Stimulated activated CD4-positive, alpha-beta T cell treated with anti-CD3 and anti-CD28 coated beads, Interleukin-15, amount 100 ng/mL, for 1 hour (primary cell): ENCODE measurements at places on chromosomes 1 and 21.

- DNase-seq: no peak
Observed at GRCh38 chr1:11985171-11985570, 4.9 kb downstream of the MFN2 start.

GRCh38 chr21:25029580-25029979, 577.7 kb downstream of the MRPL39 start:
- DNase-seq: no peak

DNA sequence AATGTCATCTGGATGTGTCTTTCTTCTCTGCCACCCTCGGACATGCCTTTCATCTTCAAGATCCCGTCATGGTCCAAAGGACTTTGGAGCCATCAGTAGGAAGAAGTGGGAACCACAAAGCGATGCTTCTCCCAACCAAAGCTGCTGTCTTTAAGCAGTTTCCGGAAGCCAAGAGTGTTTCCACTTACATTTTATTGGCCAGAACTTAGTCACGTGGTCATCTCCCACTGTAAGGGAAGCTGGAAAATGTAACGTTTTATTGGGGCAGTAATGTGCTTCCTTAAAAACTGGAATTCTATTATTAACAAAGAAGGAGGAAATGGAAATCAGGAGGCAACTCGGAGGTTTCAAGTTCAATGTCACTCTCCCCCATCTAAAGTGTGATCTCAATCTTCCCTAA, 170.8 kb downstream of the ATG4C start:
- no peak for DNase-seq

DNA sequence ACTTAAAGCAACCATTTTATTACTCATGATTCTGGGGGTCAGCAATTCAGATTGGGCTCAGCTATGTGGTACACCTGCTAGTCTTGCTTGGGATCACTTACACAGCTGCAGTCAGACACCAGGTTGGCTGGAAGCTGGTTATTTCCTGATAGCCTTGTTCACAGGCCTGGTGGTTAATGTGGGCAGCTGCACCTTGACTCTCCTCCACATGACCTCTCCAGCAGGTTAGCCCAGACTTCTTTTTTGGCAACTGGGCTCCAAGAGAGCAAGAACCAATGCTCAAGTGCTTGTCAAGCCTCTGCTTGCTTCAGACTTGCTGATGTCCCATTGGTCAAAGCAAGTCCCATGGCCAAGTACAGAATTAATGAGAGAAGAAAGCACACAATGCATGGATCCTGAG, 11.8 kb upstream of the POGK start:
- no peak for DNase-seq

- no peak for DNase-seq
Observed at GRCh38 chr1:18716112-18716784, 85.6 kb downstream of the PAX7 start.

DNA sequence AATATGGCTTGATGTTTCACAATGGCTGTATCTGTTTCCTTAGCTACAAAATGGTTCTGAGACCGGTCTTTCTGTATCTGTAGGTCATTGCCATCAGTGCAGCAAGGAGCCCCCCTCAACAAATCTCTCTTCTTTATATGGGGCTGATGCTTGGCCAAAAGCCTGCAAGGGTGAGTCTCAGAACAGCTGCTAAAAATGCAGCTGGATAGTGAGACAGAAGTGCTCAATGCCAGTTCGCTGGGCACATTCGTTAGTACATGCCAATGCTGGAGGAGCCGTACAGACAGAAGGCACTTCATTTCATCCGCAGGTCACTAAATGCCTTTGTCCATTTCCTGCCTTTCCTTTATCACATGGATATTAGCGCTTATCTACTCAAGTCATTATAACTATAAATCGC, 67.3 kb downstream of the RUNX1 start:
- DNase-seq: no peak

GRCh38 chr1:4970532-4970931, 316.1 kb downstream of the AJAP1 start:
- no peak for DNase-seq

GRCh38 chr1:2019571-2020309, 595 bp downstream of the GABRD start:
- no peak for DNase-seq

DNA sequence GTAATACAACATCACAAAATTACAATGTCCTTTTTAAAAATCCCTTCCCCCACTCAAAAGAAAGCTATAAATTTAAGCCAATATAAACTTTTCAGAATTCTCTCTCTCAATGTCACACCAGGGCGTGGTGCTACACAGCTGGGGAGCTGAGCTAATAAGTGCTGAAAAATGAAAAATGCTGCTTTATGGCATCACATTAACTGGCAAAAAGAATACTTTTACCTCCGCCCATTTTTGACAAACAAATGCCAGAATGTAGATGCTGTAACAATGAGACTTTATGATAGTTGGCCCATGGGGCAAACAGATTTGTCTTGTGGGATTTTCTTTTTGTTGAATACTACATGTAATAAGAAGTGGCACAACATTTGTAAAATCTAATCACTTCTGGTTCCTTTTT, 12.7 kb upstream of the LYPLAL1 start:
- DNase-seq: no peak

DNA sequence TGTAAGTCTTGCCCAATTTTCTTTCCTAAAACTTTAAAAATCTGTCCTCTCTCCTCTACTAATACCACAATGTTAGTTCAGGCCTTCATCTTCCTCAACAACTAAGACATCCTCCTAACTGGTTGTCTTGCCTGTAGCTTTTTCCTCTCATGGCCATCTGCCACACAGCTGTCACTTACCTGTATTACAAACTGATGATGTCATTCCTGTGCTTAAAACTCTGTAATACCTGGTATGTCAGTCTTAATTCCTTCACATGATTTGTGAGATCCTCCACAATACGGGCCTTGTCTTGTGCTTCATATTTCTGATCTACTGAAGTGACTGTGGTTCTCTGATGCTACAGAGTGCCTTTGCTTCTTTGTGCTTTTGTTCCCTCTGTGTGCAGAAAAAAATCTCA, 9.8 kb downstream of the MRPS14 start:
- DNase-seq: no peak

- DNase-seq: no peak
Observed at GRCh38 chr1:175750366-175751071, 7.1 kb upstream of the TNR start.

- DNase-seq: no peak
Observed at GRCh38 chr1:226873771-226874578, 3.6 kb downstream of the PSEN2 start.

DNA sequence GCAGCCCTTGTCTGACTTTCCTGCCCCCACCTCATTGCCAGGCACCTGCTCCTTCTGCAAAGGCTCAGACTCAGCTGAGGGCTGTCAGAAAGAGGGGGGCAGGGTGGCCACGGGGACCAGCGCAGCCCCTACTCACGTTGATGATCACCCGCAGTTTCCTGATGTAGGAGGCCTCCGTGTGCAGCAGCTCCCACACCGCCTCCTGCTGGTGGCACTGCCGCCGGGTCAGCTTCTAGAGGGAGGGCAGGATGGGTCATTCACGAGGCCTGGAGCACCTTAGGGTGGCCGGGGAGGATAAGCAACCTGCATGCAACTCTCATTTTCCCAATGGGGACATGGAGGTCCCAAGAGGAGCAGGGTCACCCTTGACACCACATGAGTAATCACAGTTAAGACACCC, 6.4 kb upstream of the TNFRSF25 start:
- no peak for DNase-seq

DNA sequence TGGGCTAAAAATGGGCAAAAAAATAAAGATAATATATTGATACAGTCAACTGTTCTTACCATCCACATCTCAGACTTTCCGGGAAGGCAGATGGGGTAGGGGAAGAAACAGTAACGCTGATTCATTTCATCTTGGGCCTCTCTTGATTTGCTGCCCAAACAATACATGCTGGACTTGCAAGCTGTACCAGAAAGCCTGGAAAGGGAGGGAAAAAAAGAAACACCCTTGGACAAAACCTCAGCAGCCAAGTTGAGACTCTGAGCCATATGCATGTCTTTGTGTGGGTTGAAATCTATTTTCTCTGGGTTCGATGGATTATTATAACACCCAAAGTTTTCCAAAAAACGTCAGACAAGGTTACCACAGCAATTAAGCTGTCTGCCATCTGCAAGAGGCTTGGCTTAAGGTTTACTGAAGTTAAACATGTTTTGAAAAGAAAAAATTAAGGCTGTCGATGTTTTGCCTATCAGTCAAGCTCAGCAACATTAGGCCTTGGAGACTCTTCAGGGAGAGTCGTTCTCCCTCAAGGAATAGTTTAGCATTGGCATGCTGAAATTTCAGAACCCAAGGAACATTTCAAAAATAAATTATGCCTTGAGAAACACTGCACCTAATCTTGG, 71.2 kb downstream of the PSMG1 start:
- DNase-seq: no peak

GRCh38 chr1:47881505-47882442, 115.4 kb downstream of the TRABD2B start:
- DNase-seq: no peak

DNA sequence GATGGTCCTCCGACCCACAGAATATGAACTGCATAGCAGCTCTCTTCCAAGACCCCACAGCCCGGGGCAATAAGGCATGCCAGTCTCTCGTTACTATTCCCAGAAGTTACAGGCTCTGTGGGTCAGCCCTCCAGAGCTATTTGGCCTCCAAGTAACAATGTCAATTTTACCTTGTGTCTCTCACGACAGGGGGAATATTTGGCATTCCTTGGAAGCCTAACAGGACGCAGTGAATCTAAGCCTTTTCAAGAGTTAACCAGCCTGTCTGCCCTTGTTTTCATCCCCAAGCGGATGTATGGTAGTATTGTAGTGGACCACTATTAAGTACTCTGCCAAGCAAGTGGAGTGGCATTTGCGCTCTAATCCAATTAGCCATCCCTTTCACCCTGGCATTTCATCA, 24.4 kb upstream of the GNG4 start:
- DNase-seq: no peak

DNA sequence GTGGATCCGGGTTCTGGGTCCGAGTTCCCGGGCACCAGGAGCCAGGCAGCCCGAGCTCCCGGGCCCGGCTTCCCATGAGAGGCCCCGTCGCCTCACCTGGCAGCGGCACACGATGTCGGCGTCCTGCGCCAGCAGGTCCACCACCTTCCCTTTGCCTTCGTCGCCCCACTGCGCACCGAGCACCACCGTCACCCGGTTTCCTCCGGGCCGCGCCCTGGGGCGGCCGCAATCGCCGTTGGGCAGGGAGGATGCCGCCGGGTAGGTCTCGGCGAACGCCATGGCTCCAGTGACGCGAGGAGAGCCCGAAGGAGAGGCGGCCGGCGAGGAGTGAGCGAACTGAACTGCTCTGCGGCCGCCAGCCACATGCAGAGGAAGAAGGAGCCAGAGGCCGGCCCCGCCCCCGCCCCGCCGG, at the start of gene ADSS2:
Gene ADSS2 (minus strand): TSS at position 371 of the 412 bp plus-strand sequence. CDS start 92 bp downstream, at position 279.
- DNase-seq: no peak

GRCh38 chr21:25901330-25901979, 166.7 kb downstream of the GABPA start:
- DNase-seq: no peak

DNA sequence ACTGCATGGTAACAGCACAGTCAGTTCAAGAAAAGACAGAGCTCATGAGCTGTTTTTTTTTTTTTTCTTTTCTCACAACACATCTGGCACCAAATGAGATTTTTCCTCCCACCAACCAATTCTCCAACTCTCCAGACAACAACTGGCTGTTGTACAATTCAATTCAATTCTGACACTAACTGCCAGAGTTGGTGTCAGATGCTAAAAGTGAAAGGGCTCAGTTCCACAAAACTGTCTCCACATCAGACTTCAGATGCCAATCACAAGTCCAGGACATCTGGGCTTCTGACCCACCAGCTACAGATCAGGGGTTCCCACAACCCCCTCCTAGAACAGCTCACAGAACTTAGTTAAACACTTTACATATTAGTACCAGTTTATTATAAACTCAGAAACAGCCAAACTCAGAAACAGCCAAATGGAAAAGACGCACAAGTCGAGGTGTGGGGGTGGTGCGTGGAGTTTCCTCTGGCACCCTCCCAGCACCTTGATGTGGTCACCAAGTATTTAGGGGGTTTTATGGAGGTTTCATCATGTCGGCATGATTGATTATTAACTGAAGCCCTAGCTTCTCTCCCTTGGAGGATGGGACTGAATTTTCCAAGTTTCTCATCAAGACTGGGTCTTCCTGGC, 39.2 kb upstream of the LRRC8D start:
- DNase-seq: peak; percentile 71

DNA sequence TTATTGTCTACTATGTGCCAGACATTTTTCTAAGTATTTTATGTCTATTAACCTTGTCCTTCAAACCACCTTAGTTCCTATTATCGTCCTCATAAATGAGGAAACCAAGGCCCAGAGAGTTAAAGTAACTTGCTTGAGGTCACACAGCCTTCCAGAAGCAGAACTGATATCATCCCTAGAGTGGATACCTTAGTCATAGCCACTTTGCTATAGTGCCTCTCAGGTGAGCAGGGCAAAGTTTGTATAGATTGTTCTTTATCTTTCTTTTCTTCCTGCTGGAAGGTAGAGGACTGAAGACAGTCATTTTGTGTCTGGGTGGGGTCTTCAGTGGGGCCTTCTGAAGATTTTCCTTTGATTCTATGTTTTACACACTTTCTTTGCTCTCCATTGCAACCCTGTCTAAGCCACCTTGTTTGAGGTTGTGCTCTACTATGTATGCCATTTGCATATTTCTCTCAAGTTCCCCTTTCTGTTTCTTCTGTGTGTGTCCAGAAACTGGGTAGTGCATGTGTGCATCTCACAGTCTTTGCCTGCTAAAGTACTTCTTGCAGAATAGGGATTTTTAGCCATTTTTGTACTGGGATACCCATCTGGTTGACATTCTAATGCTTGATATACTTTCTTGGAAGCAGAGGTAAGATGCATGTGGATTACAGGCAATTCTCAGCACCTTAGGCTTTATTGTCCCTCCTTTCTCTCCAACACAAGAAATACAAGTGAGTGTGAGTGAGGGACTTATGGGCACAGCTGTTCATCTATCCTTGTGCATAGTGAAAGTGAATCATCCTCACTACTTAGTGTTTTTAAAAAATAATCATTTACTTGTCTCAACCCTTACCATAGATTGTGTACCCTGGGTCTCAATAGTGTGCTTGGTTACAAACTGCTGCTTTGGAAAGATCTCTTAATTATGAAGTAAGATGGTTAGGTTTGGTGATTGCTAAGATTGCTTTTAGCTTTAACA, 207.6 kb upstream of the HMCN1 start:
- no peak for DNase-seq

DNA sequence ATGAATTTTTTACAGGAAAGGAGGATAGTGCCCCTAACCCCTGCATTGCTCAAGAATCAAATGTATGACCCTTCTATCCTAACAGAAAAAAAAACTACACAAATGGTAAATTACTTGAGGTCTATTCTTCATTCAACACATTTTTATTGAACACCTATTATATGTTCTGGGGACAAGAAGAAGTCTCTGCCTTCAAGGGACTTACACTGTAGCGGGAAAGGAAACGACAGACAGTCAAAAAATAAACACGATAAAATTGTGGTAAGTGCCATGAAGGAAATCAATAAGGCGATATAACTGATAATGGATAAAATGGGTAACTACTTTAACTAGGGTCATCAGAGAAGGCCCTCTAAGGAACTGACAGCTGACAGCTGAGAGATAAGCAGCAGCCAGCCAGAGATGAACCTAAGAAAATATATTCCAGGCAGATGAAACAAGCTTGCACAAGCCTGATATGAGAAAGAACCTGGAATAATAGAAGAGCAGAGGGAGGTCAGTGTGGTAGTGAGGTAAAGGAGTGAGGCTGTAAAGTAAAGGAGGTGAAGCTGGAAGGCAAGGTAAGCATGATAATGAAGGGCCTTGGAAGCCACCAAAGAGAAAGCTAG, 66.4 kb downstream of the PHTF1 start:
- no peak for DNase-seq

- no peak for DNase-seq
Observed at GRCh38 chr1:240058049-240058448, 33.6 kb upstream of the FMN2 start.
